ENCODE measurements at places on chromosomes 4 and X.

- H3K27me3 ChIP-seq, result no peaks in the 10 kb centered on the region
- peaks cover 17% of the 10 kb centered on the region for H3K4me1 ChIP-seq
- DNase-seq, result no peak
- H3K36me3 ChIP-seq, result no peaks in the 10 kb centered on the region
These were observed 5.1 kb upstream of the DGAT2L6 start for GRCh38 chrX:70172221-70172620.

- H3K27me3 ChIP-seq, result peaks cover 4% of the 10 kb centered on the region
- H3K27ac ChIP-seq, result no peak overlapping the region
- no peak overlapping the region for H3K4me3 ChIP-seq
- no peak for DNase-seq
- no peaks in the 10 kb centered on the region for H3K36me3 ChIP-seq
These were observed 130.4 kb downstream of the MSL3 start for GRCh38 chrX:11888421-11888820.

DNA sequence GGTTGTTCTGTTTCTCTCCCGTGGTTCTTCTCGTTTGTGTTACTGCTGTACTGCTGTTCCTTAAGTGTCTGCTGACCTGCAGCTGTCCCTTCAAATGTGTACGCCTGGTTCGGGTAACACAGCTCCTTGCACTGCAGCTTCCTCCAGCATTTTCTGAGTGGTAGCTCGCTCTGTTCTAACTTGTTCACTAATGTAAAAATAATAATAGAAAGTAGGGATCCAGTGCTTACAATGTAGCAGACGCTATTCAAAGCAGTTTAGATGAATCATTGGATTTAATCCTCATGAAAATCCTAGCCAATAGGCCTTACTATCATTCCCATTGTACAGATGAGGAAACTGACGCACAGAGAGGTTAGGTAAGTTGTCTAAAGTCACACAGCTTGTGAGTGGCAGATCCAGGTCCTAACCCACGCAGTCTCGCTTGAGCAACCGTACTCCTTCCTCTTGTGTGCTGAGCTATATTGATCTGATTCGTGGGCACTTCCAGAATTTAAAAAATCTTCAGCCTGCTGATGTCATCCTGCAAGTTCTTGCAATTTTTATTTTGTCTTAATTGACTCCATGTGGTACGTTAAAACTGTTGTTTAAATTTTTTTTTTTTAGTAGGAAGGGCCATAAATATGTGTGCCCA, 448.2 kb upstream of the FAT1 start:
- no peak overlapping the region for H3K4me3 ChIP-seq
- no peaks in the 10 kb centered on the region for H3K27me3 ChIP-seq
- no peak overlapping the region for H3K27ac ChIP-seq
- no peaks in the 10 kb centered on the region for H3K36me3 ChIP-seq

- no peak overlapping the region for H3K4me3 ChIP-seq
- peak overlapping the region; percentile 25 for H3K27ac ChIP-seq
- H3K36me3 ChIP-seq, result peaks cover 31% of the 10 kb centered on the region
These were observed 35.9 kb downstream of the SLC9A6 start for GRCh38 chrX:136021160-136021559.

GRCh38 chr4:165476214-165477098, 97.6 kb downstream of the CPE start:
- H3K36me3 ChIP-seq, result no peaks in the 10 kb centered on the region
- DNase-seq, result no peak
- no peak overlapping the region for H3K4me3 ChIP-seq
- H3K27me3 ChIP-seq, result peaks cover 4% of the 10 kb centered on the region

Measured in activated T-helper 2 cell treated with anti-CD3 and anti-CD28 coated beads, Interferon-gamma antibody, Interleukin-2, Interleukin-4, amounts not matched to agents 10 μg/mL and 5 μg/mL and 100 μg/mL, durations not matched to agents 14 hours and 24 hours and 36 hours (primary cell).